Stimulated activated CD4-positive, alpha-beta T cell treated with anti-CD3 and anti-CD28 coated beads, TNF-alpha, amount 100 ng/mL, for 24 hours (primary cell): ENCODE measurements at places on chromosomes 5 and 9.

DNA sequence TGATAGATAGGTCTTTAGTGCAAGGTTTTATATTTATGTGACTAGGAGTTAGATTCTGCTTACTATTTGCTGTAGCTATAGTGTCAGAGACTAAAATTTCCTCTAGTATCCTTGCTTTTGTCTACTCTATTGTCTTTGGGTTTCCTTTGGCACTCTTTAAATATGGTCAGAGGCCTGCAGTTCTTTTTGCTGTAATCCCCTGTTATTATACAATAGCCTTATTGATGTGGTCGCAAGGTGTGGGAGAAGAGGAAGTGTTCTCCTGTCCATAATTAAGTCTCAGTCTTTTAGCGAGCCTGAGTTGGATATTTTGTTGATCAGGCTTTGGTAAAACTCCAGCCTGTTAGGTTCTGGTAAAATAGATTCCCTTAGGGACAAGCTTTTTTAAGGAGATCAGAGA lies 34.9 kb downstream of the LURAP1L start:
- DNase-seq = no peak

GRCh38 chr5:75734913-75735789 lies 17.9 kb upstream of the POC5 start:
- no peak for DNase-seq

DNA sequence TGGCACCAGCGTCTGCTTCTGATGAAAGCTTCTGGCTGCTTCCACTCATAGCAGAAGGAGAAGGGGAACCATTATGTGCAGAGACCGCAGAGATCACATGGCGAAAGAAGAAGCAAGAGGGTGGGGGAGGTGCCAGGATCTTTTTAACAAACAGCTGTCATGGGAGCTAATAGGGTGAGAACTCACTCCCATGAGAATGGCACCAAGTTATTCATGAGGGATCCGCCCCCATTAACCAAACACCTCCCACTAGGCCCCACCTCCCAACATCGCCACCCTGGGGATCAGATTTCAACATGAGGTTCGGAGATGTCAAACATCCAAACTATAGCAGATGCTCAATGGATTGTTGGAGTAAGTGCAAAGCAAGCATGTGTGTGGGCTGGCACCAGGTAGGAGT lies 125.8 kb upstream of the SLIT3 start:
- DNase-seq = no peak

GRCh38 chr5:168311061-168311566 lies 19.7 kb downstream of the WWC1 start:
- no peak for DNase-seq

- no peak for DNase-seq
These were observed 4.4 kb upstream of the BHMT start for GRCh38 chr5:79107020-79107796.

DNA sequence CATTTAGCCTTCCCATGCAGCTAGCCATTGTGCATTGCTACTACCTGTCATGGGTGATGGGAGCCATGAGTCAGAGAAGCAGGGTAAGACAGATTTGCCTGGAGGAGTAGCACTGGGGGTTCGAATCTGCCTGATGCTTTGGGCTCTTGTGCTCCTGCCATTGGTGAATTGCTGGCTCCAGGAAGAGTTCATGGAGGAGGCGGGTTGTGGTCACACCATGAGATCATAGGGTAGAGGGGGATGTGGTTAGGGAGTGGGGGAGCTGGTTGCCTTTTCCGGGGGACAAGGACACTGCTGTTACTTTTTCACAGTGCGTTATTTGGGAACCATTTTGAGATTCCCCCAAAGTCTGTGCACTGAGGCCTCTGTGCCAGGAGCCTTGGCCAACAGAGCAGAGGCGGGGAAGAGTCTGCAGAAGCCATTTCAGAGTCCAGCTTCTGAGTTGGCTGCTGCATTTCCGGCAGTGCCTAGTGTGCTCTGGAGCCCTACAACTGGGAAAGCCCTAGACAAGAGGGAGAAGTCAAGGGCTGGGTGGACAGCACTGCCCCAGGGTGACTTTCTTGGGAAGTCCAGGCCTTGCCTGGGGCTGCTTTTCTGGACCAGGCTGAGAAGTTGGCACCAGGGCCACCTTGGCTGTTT lies 6.2 kb downstream of the ANGPTL2 start:
- no peak for DNase-seq
